ENCODE measurements at places on chromosomes 2 and 18.

DNA sequence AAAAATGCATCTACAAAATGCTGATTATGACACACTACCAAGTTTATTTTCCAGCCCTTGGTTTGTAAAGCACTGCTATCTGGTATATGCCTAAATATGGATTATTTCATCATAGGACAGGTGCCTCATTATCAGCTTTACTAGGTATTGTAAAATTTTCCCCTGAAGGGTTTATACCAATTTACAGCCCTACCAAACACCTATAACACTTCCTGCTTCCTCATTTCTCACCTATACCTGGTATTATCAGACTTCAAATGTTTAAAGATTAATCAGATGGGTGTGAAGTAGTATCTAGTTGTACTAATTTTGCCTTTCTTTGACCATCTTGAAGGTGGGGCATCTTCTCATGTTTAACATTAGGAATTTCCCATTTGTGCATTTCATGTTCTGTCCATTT lies 26.8 kb downstream of the RMND5A start:
- no peak for DNase-seq

- no peak for DNase-seq
Observed at GRCh38 chr2:70546376-70546775, 7.2 kb downstream of the TGFA start.

DNA sequence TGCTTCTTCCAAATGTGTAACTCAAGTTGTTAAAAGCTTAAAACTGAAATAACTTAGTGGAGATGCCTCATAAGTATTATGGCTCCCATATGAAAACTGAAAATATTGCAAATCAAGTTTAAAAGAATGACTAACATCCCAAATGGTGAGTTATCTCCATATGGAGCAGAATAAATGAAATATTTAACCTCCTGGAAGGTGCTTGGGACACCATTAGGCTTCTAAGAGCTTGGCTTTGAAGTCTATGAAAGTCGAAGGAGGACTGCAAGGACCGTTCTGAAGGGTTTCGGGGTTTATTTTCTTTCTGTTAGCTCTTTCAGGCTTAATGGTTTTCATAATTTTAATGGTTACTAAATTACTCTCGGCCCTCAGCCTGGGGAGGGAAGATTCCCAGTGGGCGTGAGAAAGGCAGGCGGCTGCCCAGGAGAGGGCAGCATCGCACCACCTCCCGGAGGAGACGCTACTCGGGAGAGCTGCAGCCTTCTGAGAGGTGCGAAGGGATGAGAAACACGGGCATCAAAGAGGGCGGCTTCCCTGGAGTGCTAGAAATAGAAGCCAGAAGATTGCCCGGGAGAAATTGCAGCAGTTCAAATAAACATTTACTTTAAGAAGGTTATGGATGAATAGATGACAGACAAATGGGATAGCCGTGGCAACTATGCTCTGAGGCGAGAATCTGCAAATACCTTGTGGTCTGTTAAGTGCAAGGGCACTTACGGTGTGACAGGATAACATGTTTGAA lies 43.1 kb downstream of the MAP3K19 start:
- DNase-seq: peak; percentile 69

DNA sequence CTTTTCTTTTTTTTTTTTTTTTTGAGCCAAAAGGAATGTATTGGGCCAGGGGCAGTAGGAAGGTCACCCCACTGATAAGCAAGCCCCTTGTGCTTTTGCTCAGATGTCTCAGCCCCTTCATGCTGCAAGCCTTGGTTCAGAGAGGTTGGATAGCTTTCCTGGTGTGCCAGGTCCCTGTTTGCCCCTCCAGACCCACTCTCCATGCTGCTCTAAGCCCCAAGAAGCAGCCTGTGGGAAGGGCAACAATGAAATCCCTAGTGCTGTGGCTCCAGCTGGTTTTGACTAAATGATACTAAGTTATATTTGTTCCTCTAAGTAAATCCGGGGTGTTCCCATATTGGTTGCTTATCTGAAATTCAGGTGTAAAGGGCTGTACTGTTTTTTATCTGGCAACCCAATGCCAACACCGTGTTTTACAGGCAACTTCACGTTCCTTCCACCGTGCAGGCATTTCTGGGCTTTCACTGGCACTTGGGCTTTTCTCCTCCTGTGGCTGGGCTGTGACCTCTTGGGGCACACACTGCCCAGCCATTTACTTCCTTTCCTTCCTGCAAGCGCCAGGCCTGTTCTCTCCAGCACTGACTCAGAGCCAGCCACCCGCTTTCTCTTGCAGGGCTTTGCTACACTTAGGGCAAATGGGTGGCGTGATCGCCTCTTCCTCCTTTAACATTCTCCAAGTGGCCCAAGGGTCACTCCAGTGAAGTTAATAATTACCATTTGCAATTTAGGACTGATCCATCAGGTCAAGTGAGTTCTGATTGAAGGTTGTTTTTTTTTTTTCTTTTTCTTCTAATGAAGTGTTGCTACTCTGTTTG lies 21.6 kb downstream of the MERTK start:
- no peak for DNase-seq

GRCh38 chr2:240955306-240956170 lies 42.9 kb upstream of the SNED1 start:
- DNase-seq: no peak

GRCh38 chr2:238731961-238732360 lies 115.9 kb upstream of the TWIST2 start:
- DNase-seq: no peak

DNA sequence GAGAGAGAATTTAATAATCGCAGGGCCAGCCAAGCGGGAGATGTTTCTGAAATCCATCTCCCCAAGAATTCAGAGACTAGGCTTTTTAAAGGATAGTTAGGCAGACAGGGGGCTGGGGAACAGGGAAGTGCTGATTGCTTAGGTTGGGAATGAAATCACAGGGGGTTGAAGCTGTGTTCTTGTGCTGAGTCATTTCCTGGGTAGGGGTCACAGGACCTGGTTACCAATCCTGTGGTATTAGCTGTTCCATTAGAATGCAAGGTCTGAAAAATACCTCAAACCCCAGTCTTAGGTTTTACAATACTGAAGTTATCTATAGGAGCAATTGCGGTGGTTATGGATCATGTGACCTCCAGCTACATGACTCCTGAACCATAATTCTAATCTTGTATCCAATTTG lies 4.6 kb downstream of the SP140 start:
- DNase-seq: no peak
